ENCODE measurements at places on chromosomes 7 and 10.

- no peak for DNase-seq
Observed at GRCh38 chr7:134562136-134562535, 13.2 kb downstream of the AKR1B15 start.

- DNase-seq = no peak
Observed at GRCh38 chr10:53977267-53977666, 823.8 kb downstream of the PCDH15 start.

- no peak for DNase-seq
Observed at GRCh38 chr7:48365010-48365409, 193.8 kb downstream of the ABCA13 start.

DNA sequence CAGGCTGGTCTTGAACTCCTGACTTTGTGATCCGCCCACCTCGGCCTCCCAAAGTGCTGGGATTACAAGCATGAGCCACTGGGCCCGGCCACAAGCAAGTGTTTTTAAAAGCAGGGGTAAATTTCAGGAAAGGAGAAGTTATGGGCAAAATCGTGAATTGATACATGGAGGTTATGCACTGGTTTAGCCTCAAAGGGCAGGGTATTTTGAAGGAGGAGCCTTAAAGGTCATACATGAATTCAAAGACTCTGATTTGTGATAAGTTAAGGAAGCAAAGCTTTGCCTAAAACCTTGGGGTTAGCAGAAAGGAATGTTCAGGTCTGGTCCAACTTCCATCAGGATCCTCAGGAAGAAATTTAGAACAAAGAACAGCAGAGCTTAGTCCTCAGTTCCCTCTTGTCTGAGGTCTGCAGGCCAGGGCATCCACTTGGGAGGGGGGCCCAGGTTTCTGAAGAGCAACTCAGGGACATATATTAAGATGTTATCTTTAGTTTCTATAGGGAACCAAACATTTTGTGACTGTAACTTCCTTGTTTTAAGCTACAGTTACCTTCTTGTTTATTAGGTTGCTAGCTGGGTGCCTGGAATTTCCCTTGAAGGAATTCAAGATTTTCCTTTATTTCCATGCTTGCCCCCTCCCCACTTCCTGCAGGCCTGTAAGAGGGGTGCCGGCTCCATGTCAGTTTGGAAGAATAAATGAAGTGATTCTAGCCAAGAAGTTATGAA, 2.8 kb upstream of the REPIN1 start:
- no peak for DNase-seq

DNA sequence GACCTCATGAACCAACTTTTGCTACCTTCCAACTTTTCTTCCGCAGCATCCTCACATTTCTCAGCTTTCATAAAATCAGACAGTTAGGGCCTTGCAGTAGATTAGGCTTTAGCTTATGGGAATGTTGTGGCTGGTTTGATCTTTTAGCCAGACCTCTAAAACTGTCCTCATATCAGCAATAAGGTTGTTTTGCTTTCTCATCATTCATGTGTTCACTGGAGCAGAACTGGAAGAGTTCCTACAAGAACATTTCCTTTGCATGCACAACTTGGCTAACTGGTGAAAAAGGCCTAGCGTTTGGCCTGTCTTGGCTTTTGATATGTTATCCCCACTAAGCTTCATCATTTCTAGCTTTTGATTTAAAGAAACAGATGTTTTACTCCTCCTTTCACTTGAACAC, 130.0 kb upstream of the LRRTM3 start:
- no peak for DNase-seq

DNA sequence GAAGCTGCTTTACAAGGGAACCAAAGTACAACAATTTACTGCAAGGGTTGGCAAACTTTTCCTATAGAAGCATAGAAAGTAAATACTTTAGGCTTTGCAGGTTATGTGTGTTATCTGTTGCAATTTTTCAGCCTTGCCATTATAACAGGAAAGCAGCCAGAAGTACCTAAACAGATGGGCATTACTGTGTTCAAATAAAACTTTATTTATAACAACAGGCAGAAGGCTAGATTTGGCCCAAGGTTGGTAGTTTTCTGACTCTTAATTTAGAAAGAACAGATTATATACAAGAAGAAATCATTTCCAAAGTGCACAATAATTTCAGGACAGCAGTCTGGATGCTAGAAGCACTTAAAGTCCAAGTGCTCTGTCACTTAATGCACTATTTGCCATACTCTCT, 307.1 kb downstream of the ANKRD7 start:
- DNase-seq = no peak

DNA sequence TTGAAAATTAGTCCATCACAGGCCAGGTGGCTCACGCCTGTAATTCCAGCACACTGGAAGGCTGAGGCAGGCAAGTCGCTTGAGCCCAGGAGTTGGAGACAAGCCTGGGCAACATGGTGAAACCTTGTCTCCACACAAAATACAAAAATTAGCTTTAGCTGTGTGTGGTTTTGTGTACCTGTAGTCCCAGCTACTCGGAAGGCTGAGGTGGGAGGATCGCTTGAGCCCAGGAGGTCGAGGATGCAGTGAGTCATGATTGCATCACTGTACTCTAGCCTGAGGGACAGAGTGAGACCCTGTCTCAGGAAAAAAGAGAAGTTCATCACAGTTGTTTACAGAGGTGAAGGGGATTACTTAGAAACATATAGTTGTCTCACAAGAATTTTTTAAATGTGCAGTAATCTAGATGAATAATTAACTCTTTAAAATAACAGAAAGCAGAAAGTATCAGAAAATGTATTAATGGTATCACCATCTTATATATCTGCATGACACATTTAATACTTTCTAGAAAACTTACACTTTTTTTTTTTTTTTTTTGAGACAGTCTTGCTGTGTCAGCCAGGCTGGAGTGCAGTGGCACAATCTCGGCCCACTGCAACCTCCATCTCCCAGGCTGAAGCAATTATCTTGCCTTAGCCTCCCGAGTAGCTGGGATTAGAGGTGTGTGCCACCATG, 8.9 kb downstream of the LCOR start:
- no peak for DNase-seq

GRCh38 chr10:123133541-123134342, 2.0 kb upstream of the HMX3 start:
- DNase-seq = no peak

DNA sequence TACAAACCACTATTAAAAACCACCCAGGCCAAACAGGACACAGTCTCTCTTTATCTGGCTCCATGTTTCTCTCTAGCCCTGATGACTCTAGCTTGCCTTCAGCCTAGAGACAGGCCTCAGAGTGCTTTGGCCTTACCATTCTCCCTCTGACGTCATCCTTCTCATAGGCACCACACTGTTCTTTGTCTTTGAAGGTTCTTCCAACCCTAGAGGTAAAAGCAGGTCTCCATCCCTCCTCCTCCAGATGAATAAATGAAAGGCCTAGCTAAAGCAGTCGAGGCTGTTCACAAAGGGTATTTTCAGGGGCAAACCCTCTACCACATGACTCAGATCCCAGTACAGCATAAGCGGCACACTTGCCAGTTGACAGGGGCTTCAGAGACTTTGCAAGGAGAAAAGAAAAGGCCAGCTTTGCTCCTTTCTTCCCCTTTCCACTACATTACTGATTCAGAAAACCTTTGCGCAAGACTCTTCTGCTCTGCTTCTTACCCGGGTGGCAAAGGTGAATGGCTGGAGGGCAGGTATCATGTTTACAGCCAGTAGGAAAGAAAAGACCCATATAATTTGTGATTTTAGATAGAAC, 14.8 kb downstream of the NFE2L3 start:
- no peak for DNase-seq

DNA sequence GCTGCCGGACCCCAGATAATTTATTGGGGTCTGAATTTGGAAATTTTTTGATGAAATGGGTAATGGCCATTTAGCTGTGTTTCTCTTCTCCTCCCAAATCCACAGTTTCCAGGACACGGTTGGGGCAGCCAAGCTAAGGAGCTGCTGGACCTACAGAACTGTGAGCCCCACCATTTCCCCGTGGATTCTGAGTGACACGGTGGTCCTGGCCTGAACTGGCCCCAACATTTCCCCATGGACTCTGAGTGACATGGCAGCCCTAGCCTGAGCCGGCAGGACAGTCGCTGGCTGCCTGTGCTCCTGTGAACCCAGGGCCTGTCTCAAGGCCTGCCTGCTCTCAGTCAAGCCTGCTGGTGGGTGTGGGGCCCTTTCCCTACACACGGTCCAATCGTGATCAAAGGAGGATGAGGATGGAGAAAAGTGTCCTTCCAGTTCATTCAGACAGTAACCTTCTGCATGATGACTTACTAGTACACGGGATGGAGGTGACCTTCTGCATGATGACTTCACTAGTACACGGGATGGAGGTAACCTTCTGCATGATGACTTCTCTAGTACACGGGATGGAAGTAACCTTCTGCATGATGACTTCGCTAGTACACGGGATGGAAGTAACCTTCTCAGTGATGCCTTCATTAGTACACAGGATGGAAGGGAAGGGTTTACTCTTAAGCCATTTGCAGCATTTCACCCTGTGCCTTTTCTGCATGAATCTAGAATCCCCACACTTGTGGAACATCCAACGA, 359.9 kb downstream of the GLRX3 start:
- no peak for DNase-seq

- DNase-seq = no peak
Observed at GRCh38 chr7:117091721-117092120, 138.4 kb downstream of the ST7 start.

DNA sequence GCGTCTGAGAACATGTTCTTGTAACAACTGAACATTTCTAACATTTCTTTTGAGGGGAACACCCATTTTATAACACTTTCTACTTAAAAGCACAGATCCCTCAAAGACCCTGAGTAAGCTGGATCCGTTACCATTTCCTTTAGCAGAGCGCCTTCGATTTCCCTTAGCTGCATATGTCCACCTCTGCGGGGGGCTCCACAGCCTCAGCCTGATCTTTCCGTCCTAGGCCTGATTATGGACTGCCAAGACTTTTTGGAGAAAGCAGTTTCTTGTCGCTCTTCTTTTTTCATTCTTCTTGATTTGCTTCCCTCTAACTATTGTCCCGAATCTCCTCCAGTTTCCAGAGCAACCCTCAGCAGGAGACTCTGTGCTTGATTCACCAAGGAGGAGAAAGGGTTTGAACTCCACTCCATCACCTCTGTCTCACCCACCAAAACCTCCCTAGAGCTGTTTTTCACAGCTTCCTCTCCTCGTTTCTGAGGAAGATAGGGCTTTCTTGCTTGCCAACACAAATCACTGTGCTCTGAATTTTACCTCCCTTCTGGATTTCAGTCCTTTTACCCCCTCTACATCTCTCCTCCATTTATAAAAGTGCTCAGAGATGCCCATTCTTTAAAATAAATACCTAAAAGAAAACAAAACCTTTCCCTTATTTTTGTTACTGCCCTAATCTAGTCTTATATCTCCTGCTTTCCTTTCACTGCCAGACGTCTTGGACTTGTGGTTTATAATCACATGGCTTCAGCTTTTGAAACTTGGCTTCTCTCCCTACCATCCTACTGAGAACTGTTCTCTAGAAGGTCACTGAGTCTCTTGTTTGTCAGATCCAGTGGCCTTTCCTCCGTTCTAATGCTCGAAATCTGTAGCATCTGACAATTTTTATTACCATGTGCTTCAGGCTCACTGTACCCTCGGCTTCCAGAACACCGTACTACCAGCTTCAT, 30.5 kb upstream of the ZRANB1 start:
- no peak for DNase-seq

GRCh38 chr7:83872501-83872900, 223.6 kb upstream of the SEMA3E start:
- DNase-seq = no peak

- DNase-seq = no peak
Observed at GRCh38 chr7:129872054-129872453, 80.7 kb downstream of the UBE2H start.

- peak; percentile 23 for DNase-seq
Observed at GRCh38 chr10:132551093-132551807, 13.7 kb downstream of the INPP5A start.

- no peak for DNase-seq
Observed at GRCh38 chr10:113310347-113310746, 242.5 kb upstream of the HABP2 start.

DNA sequence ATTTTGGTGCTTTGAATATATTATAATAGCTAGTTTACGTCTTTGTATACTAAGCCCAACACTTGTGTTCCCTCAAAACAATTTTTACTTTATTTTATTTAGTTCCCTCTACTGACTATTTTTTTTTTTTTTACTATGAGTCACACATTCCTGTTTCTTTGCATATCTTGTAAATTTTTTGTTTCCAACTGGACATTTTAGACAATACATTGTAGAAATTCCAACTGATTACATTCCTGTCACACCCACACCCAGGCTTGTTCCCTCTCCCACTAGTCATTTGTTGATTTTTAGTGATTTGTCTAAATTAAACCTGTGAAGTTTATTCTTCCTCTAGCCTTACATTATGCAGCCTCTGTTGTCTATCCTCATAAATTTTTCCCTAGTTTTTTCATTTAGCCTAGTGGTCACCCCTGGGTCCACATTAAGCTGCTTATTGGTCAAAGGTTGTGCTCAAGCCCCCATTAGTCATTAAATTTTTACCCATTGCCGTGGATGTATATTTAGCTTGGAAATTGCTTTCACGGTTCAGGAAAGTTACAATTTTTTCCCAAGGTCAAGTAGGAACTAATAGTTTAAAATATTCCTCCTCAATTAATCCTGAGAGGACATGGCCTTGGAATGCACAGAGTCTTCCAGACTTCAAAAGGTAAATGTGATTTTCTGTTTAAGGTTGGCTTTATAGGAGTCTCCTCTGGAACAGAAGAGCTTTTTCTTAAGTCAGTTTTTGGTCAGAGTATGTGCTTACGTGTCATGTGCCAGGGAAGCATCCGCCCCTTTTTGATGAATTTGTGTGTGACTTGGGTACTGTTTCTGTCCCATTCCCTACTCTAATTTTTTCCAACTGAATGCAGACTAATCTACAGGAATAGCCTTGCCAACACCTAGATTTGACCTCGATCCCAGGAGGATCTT, 207.6 kb upstream of the TMEM72 start:
- DNase-seq = no peak

DNA sequence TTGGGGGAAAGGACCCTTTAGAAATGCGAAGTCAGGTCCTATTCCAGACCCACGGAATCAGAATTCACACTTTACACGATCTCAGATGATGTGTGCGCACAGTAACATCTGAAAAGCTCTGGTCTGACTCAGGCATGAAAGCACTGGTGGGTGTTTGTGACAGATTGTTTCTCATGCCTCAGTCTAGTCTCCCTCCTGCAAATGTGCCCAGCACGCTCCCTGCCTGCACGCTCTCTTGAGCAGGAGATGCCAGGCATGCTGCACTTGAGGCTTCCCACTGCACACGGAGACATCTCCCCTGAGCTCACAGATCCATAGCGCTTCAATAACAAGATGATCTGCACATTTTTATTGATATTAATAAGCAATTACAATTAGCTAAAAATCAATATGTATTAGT, 23.6 kb upstream of the ZNF37A start:
- DNase-seq = no peak

- no peak for DNase-seq
Observed at GRCh38 chr7:24920451-24921361, 59.3 kb downstream of the OSBPL3 start.

- no peak for DNase-seq
Observed at GRCh38 chr10:17472481-17473227, 18.3 kb upstream of the ST8SIA6 start.

- DNase-seq = peak; percentile 49
Observed at GRCh38 chr7:133344275-133344674, 91.4 kb downstream of the EXOC4 start.

GRCh38 chr10:112565434-112566053, 118.5 kb downstream of the VTI1A start:
- DNase-seq = peak; percentile 60

All from SK-N-SH (cell line).